ENCODE measurements at places on chromosomes 12 and 14.

DNA sequence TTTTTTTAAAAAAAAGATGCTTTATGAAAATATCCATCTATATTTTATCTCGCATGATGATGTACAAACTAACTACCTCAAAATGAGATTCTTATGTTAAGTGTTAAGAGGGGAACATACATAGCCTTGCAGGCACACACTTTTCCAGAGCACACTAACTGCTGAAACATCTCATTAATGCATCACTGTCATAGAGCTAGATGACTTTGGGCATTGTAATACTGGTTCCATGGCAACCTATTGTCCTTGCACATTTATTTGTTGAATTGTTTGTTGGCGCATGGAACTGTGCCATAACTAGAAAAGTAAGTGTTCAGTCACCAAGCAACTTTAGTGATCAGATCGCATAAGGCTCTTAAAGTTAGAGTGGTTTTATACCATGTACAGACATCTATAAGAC, 348.3 kb downstream of the GALC start:
- no peak for DNase-seq

GRCh38 chr14:103734081-103734888, 18.7 kb downstream of the ZFYVE21 start:
- DNase-seq = no peak

- no peak for DNase-seq
Measured at GRCh38 chr14:56131865-56132833, 13.9 kb downstream of the PELI2 start.

GRCh38 chr12:5154091-5154490, 110.4 kb downstream of the KCNA5 start:
- no peak for DNase-seq

DNA sequence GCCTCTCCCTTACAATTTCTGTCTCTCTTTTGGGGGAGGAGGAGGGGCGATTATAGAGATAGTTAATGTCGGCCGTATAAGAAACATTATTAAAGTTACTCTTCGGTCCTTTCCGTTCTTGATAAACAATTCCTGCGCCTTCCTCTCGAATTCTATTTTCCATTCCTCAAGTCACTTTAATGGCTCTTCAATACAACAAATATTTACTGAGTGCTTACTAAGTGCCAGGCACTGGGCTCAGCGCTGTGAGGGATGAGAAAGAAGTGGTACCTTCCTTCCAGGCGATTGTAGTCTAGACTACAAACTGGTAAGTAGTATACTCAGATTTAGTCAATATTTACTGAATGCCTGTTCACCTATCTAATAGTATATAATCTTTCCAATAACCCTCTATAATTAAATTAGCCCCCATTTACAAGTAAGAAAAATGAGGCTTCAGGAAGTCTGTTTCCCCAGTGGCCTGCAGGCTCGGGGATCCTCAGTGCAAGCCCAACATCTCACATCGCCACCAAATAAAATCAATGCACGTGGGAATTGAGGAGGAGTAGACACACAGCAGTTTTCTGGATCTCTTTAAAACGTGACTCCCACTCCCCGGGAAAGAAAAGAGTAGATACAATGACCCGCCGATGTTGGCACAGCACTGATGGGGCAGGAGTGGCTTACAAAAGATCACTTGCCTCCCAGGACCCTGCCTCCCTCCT, 589 bp upstream of the ZNF219 start:
- no peak for DNase-seq

DNA sequence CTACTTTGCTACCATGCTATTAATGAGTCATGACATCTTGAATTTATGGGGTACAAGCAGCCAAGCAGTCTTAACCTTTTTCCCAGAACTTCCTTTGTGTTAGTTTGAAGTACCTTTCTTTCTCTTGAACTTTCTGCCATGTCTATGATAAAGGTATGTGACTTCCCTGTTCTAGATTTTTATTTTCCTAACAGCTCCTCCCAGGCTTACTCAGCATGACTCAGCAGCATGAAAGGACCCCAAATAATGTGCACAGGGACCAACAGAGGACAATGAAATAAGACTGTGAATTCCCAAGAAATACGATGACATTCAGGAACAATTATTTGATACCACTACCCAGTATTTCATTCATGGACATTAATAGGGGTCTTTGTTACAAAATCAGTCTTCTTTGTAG, 60.0 kb downstream of the TTC6 start:
- DNase-seq = no peak

DNA sequence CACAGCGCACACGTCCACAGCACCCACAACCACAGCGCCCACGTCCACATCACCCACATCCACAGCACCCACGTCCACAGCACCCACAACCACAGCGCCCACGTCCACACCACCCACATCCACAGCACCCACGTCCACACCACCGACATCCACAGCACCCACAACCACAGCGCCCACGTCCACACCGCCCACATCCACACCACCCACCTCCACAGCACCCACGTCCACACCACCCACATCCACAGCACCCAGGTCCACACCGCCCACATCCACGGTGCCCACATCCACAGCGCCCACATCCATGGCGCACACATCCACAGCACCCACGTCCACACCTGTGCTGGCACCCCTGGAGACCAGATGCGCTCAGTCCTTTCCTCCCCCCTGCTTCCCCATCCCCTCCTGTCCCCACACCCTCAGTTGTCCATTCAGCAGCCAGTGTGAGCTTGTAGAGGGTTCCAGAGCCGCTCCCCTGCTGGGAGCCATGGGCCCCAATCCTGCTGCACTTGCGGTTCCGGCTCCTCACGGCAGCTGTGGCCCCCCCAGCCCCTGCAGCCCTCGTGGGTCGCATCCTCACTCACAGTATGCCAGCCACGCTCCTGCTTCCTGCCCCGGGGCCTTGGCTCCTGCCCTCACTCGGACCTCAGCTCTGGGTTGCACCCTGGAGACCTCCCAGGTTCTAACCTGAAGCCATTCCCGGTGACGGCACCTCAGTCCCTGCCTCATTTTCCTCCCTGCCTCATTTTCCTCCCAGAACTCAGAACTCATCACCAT, 37.8 kb downstream of the GALNT9 start:
- DNase-seq = no peak

DNA sequence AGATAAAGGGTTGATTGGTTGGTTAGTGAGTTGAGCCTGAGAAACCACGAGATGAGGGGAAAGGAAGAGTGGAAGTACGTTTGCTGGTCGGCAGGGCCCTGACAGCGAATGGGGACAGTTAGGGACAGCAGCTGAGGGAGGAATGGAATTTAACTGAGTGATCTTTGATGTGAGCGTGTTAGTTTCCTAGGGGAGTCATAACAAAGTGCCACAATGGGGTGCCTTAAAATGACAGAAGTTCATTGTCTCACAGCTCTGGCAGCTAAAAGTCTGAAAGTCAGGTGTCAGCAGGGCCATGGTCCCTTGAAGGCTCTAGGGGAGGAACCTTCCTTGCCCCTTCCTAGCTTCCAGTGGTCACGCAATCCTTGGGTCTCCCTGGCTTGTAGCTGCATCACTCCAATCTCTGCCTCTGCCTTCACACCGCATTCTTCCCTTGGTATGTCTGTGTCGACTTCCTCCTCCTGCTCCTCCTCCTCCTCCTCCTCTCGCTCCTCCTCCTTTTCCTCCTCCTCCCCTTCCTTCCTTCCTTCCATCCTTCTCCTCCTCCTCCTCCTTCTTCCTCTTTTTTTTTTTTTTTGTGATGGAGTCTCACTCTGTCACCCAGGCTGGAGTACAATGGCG, 26.0 kb upstream of the RIN3 start:
- no peak for DNase-seq

DNA sequence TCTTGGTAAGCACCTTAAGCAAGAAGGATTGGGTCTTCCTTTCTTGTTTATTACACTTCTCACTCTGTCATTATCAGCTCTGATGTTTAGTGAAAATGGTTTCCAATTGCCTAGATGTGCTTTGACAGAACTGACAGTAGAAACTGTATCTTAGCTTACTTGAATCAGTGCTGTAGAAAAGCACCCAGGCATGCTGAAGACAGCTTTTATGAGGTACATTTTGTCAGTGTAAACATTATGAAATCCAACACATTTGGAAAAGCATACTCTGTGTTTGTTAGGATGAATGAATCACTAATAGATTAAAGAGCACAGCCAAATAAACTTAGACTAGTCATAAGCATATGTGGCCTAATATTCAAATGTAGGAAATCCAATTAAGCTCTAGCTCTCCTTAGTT, 290.2 kb upstream of the NPAS3 start:
- DNase-seq = no peak

GRCh38 chr12:75438059-75438754, 42.3 kb upstream of the GLIPR1 start:
- DNase-seq = no peak

- DNase-seq = no peak
Measured at GRCh38 chr12:122021193-122021821, 377 bp upstream of the BCL7A start.

DNA sequence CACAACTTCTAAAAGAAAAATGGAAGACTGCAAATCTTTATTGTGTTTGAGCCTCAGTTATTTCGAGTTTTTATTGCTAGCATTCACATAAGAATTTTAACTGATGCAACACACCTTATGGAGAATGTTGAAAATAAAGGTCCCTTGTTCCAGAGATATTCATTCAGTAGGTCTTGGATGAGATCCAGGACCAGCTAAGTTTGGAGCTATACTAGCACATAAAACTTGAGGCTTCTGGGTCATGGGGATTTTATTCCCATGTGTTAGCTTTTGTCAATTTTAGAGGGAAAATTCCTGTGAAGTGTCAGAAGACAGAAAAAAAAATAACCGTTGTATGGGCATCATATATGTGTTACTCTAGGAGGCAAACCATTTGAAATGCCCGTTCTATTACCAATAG, 693.2 kb upstream of the MIS18BP1 start:
- DNase-seq = no peak

DNA sequence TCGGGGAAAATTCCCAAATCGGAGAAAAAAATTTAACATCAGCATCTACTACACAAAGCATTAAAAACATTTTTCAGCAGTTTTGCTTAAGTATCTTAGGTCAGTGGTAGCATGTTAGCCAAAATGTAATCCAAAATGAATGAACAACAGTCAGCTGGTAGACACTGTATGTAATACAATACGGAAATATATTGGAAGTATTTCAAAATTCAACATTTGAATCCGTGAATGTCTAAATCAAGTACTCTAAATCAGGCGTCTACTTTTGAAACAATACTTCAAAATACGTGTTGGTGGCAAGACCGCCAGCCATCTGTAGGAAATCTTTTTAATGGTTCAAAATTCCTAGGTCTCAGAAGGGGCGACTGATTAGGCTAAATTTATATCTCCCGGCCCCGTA, 1.1 kb downstream of the SCAF11 start:
- DNase-seq = no peak

DNA sequence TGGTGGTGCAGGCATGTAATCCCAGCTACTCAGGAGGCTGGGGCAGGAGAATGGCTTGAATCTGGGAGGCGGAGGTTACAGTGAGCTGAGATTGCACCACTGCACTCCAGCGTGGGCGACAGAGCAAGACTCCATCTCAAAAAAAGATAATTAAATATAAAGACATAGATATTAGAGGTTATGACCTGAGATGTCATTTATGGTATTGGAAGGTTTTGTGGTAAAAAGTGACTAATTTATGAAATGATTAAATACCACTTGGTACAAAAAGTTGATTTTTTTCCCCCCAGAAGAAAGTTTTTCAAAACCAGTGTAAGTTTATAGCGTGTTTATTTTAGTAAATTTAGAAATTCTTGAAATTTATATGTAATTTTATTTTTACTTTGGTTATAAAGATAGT, 4.3 kb downstream of the AEBP2 start:
- no peak for DNase-seq

GRCh38 chr14:88791629-88792472, 902 bp downstream of the EML5 start:
- no peak for DNase-seq

DNA sequence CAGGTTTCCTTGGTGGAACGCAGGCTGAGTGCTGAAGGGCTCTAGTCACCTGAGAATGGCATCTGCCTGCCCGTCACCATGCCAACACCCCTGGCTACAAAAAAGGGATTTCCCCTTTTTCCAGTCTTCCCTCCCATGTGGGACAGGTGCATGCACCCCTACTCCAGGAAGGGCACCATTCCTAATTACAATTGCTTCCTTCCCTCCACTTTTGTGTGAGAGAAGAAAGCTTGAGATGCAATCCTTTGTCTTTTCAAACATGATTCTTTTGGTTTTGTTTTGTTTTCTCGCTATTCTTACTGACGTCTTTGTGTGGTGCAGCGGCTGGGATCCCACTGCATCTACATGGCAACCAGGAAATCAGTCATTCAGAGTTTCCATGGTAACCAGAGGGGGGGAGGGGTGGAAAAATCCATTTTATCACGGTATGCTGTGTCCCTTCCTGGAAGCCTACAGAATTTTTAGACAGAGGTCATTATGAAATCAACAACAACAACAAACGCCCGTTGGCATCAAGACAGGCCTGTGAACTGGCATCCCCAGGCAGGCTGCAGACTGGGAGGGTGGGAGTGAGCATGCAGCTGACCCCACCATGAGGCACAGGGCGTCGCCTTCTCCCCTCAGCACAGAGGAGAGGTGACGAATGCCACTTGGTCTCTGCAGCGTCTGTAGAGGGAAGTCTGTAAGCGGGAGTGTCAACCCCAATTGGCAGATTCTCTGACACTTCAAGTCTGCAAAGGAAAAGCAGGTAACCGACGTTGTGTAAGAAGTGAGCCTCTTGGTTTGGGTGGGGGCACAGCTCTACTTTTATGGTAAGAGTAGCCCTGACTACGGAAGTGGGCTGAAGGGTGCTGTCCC, 13.6 kb upstream of the GNG2 start:
- peak; percentile 77 for DNase-seq

GRCh38 chr12:91622037-91622436, 439.4 kb upstream of the DCN start:
- no peak for DNase-seq

- DNase-seq = no peak
Measured at GRCh38 chr12:30753751-30754382, 884 bp downstream of the CAPRIN2 start.

- DNase-seq = no peak
Measured at GRCh38 chr14:21455592-21455911, 371 bp downstream of the CHD8 start.

- DNase-seq = no peak
Measured at GRCh38 chr12:132639956-132640520, 21.5 kb downstream of the P2RX2 start.

- no peak for DNase-seq
Measured at GRCh38 chr14:95891742-95892141, 15.1 kb downstream of the TUNAR start.

- DNase-seq = no peak
Measured at GRCh38 chr12:16634786-16635185, 28.8 kb upstream of the LMO3 start.

DNA sequence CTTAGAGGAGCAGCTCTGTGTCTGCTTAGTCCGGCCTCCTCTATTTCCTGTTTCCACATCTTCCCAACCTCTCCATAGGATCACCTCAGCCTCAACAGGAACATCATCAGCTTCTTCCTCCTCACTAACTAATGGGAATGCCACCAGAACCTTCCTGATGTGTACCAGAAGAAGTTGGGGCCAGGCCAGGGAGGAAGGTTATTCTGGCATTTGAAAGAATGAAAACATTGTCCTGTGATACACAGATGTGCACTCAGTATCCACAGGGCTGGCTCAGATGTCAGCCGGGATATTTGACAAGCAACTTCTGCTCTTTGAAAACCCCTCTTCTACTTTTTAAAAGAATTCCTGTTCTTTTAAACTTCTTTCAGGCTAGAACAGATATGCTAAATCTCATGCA, 63.6 kb downstream of the TMEM30B start:
- no peak for DNase-seq

- DNase-seq = no peak
Measured at GRCh38 chr12:91785655-91786498, 359.8 kb downstream of the BTG1 start.

GRCh38 chr14:68468437-68469207, 324.2 kb downstream of the ZFP36L1 start:
- peak; percentile 26 for DNase-seq

Data from activated CD8-positive, alpha-beta memory T cell treated with anti-CD3 and anti-CD28 coated beads, Interleukin-2, amount 50 U/mL, for 4 hours (primary cell).